ENCODE measurements at places on chromosomes 3 and 15.
A peak's percentile ranks its signal among the peaks of the same experiment; 100 is the strongest.

DNA sequence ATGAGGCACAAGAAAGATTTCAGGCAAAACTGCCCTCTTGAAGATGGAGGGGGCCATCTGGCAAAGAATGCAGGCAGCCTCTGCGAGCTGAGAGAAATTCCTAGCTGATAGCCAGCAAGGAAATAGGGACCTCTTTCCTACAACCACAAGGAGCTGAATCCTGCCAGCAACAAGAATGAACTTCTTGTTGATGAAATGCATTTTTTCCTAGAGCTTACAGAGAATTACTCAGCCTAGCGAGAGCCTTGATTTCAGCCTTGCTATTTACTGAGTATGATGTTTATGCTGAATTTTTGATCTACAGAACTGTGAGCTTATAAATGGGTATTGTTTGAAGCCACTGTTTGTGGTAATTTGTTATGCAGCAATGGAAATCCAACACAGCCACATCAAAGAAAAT, 148.5 kb upstream of the NAALADL2 start:
- DNase-seq = no peak

DNA sequence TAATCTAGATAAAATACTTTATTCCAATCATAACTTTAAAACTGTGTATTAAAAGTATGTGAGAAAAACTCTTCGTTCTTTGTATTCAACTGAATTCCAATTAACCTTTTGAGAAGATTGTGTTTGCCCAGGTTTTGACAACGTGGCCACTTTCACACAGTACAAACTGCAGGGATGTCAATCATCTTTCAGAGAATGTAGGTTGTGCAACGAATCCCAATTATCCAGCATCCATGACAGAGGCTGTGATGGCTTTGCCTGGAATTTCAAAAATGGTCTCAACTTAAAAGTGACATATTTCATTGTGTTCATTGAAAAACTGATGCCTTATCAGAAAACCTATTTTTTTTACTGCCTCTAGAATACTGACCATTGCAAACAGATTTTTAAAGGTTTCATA, 615.1 kb upstream of the KCNMB2 start:
- DNase-seq = no peak

DNA sequence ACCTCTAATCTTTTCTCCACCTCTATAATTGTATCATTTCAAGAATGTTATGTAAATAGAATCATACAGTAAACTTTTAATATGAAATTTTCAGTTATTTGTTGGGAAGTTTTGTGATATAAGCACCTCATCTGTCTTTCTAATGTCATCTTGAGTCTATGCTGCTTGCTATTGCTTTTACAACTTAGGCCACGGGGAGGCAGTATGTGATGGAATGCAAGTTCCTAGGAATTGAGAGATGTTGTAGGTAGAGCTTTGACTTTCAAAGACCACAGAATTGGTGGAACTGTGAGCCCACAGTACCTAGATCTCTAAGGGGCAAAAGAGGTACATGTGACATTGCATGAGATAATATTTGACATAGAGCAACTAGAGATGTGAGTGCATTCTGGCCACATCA, 328.3 kb downstream of the MFSD1 start:
- DNase-seq = no peak

DNA sequence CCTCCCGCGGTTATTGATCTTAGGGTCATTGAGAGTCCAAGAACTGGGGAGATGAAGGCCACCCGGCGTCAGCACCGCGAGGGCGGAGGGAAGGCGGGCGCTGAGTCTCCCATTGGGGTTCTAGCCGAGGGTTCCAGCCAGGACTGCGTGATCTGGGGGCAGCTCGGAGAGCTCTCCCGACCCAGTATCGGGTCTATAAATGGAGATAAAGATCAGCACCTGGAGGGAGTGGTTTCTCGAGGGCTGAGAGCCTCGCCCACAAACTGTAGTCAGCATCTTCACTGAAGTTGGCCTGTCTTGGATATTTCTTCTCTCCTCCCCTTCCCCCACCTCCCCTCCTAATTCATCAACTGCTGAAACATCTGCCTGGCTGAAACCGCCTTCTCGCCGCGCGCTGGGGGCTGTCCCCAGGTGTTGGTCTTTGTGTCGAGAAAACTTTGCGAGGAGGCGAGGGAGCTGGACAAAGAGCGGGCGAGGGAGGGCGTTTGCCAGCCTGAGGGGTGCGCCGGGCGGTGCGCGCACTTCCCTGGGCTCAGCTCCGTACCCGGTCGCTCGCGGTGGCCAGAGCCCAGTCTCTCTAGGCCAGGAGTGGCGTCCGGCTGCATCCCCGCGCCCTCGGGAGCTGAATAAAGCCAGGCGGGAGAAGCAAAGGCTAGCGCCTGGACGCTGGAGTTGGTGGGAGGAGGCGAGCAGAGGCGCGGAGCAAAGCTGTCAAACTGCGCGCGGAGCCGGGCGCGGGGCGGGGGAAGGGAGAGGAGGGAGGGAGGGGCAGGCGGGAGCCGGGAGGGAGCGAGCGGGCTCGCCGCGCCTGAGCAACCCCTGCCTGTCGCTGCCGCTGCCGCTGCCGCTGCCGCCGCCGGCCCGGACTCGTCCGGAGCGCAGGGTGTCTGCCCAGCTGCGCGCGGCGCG, at the start of gene ST8SIA2:
ST8SIA2 (plus strand) TSS at position 811 of the 909 bp plus-strand sequence. CDS start 184 bp downstream, outside the sequence.
- DNase-seq = no peak

DNA sequence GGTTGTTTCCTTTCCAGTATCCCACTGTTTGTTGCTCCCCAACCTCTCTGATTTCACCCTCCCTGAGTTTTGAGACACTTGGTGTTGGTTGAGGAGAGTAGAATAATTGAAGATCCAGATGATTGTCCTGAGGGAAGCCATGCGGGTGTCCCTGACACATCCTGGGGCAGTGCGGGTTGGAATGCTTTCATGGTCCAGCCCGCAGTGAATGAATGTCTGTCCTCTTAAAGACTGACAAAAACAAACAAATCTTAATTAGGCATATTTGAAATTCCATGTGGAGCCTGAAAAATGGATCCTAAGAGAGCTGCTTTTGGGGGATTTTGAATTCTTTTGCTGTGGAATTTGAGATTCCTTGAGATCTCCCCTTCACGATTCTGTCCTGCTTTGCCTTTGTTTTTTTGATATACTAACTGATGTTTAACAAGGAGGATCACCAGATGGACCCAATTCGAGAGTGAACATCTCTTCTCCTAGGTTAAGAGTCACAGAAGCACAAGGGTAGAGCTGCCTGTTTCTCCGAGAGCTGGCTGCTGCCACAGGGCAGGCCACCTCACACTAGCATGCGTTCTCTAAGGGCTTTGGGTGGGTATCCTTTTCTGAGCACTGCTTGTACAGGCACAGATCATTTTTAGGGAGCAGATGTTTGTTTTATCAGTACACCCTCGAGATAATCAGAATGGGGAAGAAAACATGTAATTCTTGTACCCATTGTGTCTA, 47.4 kb downstream of the GPR171 start:
- DNase-seq = no peak

DNA sequence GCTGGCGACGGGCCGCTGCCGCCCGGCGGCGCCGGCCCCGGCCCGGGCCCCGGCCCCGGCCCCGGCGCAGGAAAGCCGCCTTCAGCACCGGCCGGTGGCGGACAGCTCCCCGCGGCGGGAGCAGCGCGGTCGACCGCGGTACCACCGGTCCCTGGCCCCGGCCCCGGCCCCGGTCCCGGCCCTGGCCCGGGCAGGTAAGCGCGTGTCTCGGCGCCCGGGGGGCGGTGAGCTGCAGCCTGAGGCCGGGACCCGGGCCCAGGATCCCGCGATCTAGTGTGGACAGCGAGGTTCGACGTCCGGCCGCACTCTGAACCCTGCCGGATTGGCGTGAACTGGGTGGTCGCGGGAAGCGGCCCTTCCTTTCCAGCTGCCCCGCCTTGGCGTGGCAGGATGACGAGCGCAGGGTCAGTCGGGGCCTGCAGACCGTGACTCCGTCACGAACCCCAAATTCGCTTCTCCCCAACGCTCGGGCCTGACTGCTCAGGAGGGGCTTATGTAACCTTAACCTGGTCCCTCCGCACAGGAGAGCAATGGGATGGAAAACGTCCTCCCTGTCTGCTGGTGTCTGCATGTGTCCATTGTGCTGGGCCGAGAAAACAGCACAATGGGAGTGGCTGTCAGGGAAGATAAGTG, 472 bp downstream of the BSN start:
- peak; percentile 34 for DNase-seq

DNA sequence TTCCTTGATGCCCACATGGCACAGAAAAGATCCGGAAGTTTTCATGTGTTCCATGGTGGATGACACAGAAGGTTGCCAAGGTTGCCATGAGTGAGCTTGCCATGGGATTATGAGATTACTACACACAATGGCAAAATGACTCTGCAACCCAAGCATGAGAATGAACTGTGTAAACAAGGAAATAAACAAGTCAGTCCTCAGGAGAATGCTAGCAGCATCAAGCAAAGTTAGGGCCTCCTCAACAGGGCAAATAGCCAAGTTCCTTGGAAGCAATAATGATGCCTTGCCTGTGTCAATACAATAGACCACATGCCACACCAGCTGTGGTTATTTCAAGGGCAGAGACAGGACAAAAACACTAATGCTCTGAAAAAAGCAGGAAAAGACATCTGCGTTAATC, 41.8 kb downstream of the AQR start:
- DNase-seq = no peak

- no peak for DNase-seq
These were observed 11.6 kb downstream of the CCNL1 start for GRCh38 chr3:157148196-157148889.

DNA sequence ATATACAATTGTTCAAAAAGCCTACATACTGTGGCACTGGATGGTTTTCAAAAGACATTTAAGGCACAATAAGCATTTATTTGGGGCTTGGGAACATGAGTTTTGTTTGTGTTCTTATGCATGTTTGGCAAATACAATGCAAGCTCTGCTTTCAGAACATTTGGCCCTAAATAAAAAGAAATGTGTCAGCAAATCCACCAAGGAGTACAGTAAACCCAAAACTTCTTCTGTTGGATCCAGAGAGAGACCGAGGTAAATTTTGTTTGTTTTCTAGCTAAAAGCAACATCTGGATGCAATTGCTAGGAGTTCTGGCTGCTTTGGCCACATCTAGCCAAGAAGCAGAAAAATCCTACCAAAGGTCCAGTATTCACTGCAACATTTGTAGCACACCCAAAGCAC, 168.8 kb downstream of the DCLK3 start:
- DNase-seq = no peak

GRCh38 chr3:64184621-64185020, 40.6 kb downstream of the PRICKLE2 start:
- no peak for DNase-seq

DNA sequence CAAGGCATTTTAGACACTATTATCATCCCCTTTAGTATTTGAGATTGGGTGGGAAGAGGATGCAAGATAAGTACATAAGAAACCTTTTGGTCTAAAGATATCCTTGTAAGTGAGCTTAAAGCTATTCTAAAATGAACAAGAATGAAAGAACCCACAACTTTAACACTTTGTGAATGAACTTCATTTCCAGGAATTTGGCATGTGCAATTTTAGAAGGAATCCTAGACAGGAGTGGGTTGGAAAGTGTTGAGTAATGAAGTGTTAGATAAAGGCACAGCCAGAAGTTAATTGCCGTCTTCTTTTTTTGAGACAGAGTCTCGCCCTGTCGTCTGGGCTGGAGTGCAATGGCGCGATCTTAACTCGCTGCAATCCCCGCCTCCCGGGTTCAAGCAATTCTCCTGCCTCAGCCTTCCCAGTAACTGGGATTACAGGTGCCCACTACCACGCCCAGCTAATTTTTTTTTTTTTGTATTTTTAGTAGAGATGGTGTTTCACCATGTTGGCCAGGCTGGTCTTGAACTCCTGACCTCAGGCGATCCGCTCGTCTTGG, 13.2 kb upstream of the TEX9 start:
- no peak for DNase-seq

GRCh38 chr15:100705065-100705464, 102.7 kb downstream of the ASB7 start:
- no peak for DNase-seq

- no peak for DNase-seq
These were observed 119.4 kb upstream of the STRIT1 start for GRCh38 chr3:155412904-155413303.

DNA sequence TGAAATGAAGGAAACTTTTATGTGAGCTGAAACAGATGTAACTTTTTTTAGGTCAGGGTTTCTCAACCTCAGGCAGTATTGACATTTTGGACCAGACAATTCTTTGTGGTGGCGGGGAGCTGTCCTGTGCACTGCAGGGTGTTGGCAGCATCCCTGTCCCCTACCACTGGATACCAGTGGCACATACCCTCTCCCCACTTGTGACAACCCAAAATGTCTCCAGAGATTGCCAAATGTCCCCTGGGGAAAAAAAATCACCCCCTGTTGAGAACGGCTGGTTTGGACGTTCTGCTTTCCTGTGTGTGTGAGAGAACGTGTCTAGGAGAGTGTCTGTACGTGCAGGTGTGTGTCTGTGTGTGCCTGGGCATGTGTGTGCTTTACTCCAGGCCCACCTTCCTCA, 30.7 kb upstream of the GRIP2 start:
- no peak for DNase-seq

- no peak for DNase-seq
These were observed 489.1 kb upstream of the CFAP20DC start for GRCh38 chr3:59538753-59539432.

DNA sequence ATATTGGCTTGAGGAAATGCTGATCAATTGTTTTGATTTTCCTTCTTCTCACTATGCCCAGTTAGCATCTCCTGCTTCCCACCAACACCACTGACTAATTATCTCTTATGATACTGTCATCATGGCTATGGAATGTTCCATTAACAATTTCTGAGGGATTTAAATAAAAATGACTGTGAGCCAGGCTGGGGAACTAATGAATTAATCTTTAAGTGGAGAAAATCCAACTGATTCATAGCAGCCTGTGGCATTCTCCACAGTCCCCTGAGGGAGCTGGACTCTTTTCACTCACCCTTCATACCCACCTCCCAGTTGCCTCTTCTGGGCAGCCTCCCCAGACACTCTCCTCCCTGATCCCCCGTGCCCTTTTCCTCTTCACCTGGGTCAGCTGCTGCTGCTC, 353.6 kb downstream of the CLSTN2 start:
- no peak for DNase-seq

DNA sequence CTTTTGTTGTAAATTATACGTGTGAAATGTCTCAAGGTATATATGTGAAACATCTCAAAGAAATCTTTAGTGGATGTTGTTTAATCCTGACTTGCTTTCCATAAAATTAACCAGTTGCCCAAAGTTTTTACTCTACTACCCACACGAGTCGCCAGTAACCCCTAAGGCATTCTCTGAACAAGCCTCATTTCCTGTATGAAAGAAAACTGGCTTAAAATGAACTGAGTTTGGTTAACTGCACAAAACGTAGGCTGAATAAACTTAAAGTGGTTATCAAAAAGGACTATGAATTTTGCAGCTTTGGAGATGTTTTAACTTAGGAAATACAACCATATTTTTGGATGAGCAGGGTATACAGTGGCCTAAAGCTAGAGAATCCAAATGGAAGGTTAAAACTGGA, 2.7 kb upstream of the APPL1 start:
- no peak for DNase-seq
